EL (cell line): ENCODE measurements at places on chromosomes 2 and 18.

DNA sequence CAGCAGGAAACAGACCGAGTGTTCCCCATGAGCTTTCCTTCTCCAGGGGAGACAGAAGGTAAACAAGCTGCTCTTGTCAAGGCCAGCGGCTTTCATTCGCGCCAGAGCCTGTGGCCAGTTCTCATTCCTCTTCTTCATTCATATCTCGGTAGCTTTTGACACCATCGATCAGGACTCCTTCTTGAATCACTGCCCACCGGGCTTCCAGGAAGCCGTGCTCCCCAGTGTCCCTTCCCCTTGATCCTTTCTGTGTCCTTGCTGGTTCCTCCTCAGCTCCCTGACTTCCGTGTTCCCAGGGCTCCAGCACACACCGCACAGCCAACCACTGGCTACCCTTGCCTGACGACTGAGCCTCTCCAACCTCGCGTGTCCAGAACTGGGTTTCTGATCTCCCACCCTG, 14.1 kb downstream of the SLC66A3 start:
- DNase-seq, result no peak

- no peak for DNase-seq
Measured at GRCh38 chr2:95053543-95053942, 28.0 kb downstream of the MAL start.

DNA sequence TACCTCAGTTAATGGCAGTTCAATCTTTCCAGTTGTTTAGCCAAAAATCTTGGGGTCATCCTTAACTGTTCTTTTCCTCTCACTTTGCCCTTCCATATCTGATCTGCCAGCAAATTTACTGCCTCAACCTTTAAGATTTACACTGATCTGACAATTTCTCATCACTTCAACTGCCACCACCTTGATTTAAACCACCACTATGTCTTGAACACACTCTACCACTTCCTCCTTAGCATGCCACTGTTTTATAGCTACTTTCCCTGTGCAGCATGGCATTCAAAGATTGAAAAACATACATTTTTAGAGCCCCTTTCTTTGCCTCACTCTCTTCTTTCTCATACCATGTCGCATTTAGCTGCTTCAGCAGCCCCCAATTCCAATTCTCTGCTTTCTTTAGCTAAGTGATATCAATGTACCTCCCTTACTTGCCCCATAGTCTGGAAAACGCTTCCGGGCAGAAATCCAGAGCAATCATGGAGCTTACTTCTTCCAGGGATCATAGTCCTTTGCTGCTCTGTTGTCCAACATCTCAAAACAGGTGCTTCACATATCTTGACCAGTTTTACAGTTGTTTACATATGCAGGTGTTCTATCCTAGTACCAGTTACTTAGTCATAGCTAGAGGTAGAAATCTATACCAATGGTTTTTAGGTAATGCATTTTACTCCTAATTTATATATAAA, 10.9 kb downstream of the PGAP1 start:
- DNase-seq, result no peak

- no peak for DNase-seq
Measured at GRCh38 chr2:238773472-238773871, 74.4 kb upstream of the TWIST2 start.

DNA sequence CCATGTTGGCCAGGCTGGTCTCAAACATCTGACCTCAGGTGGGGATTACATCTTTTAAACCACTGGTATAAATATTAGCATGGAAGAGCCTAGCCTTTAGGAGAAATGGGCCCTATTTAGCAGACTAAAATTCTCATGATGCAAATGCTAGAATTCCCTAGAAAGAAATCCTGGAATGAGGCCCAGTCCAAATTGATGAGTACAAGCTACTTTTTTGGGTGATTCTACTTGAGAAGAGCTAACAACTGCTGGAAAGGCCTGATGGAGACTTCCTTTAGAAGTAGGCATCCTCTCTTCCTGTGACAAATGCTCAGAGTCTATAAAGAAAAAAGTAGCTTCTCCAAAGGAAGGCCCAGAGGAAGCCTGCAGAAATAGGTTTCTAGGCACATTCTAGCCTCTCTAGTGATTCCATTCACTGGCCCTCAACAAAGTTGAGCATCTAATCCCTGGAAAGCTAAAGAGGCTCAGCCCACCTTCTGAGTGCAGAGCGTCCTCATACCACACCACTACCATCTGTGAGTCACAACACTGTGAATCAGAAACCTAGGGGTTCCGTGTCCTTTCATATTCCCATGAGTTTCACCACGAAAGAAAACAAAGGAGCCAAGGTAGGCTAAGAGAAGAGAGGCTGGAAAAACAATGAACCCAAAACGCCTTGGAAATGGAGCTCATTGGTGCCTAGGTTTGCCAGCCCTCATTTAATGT, 183.1 kb downstream of the C1D start:
- DNase-seq, result peak; percentile 77
